Subcutaneous adipose tissue (tissue), 4 donors: ENCODE measurements at places on chromosomes 12 and 14. TPM values are rescaled to one million over a fixed set of nuclear protein-coding genes. Genes with fewer than 3 reads are reported as not detected.

The AMIGO2 gene
- total RNA-seq = 6.6 TPM

The CCND2 gene
- total RNA-seq = 98.6 TPM

The RERG gene
- 17.7 TPM for total RNA-seq

The PRKAB1 gene
- total RNA-seq = 15.7 TPM

The OR9K2 gene
- not detected for total RNA-seq

The RFX4 gene
- not detected for total RNA-seq

The KERA gene
- total RNA-seq = not detected

The OTX2 gene
- total RNA-seq = not detected

The DHRS2 gene
- total RNA-seq = not detected

The AP4S1 gene
- total RNA-seq = 10.0 TPM
